ENCODE measurements at places on chromosomes 5 and 9.

DNA sequence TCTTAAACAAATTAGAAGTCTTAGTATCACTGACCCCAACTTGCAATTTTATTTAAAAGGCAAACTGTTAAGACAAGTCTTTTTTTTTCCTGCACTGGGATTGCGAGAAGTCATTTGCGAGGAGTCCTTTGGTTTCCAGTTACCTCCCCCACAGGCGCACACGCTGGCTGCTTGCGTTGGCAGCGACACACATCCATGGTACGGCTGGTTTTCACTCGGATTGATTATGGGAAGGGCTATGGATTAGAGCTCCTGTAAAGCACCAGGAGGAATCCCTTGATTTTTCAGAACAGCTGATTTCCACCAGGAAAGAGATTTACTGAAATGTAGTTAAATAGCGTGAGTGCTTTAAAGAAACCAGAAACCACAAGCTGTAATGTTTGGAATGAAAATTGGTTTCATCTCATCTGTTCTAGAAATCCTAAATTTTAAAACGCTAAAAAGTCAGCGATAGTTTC lies 737 bp downstream of the SLC1A3 start:
- DNase-seq = no peak

- DNase-seq = no peak
Observed at GRCh38 chr5:39178861-39179260, 40.5 kb downstream of the FYB1 start.

DNA sequence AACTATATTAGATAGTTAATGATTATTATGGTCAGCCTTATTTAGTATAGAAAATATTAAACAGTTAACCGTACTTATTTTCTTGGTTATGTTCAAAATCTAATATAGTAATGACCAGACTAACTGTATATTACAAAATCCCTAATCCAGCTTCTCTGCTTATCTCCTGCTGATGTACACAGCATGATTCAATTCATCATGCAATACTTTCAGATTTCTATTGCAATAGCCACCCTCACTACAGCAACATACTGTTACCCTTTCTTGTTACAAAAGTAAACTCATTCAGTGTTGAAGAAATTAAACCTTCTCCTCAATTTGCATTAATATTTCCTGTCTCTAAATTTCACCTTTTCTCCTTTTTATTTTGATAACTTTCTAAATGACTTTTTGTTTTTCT lies 1375.0 kb upstream of the NUDT12 start:
- no peak for DNase-seq

DNA sequence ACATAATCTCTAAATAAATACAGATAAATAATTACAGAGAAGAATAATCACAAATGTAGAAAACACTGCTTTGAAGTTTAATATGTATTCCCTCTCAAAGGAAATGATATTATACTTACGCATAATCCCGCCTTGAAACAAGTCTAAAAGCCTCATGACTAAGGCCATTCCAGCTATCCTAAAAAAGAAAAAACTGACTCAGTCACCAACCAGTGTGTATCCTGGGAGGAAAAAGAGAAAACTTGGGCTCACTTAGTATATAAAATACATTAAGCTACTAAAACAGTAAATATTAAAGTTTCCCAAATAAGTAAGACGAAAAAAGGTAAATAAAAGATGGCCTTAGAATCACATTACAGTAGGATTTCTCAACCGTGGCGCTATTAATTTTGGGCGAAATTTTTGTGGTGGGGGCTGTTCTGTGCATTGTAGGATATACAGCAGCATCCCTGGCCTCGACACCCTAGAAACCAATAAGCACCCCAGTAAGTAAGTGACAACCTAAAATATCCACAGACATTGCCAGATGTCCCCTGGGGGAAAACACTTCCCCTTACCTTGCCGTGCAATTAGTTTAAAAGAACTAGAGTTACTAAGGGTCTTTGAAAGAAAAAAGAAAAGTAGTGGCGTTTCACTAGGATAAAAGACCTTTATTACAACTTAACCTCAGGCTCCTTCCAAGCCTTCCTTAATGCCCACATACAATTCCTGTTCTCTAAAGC lies 1.1 kb downstream of the HSPA9 start:
- no peak for DNase-seq

DNA sequence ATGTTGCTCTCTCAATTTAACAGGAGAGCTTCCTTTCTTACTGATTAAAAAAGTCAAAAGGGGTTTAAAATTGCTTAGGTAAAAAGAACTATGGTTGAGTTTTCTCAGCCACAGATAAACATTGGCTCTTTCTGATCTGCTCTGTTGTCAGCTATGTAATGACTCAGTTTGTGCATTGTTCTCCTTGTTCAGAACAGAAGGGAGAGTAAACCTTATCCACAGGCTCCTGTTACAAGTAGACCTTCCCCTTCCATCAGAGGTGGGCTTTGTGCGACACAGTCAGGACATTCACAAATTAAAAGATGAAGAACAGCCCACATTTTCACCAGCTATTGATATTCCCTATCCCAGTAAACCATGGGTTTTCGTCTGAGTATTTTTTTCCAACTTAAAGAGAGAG lies 236.3 kb upstream of the SEMA6A start:
- DNase-seq = no peak

- no peak for DNase-seq
Observed at GRCh38 chr5:109935833-109936490, 246.2 kb downstream of the MAN2A1 start.

DNA sequence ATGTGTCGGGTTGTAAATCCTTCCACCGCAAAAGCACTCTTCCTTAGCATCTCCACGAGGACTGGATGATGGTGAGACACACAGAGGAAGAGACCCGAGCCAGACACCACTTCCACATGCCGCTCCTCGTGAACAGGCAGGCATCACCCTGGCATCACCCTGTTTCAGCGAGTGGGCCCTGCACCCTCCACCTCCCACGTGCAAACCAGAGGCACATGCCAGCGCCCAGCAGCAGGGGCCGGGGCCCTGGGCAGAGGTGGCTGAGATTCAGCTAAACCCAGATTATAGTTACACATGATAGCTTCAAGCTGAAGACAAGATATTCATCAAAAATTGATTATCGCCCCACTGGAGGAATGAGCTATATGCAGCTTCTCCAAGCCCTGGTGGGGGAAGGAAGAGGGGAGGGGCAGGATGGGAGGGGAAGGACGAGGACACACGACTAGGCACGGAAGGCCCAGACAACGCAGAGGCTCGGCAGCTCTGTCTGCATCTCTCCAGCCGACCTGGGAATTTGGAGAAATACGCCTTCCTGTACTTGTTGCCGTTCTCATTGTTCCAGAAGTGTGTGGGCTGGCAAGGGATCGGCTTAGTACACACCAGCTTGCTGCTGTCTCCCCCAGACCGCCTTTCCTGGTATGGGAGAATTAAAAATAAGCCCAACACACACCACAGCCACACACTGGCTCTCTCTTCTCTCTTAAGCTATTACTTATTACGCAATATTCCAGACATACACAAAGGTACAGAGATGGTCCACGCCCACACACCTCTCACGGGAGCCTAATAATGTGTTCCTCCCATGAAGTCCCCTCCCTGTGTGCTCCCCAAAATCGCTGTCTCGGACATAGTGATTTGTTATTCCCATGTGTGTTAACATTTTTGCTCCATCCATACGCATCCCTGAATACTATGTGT lies 50.4 kb upstream of the ZNF354A start:
- no peak for DNase-seq

- DNase-seq = no peak
Observed at GRCh38 chr9:74554751-74555419, 57.8 kb downstream of the RORB start.

DNA sequence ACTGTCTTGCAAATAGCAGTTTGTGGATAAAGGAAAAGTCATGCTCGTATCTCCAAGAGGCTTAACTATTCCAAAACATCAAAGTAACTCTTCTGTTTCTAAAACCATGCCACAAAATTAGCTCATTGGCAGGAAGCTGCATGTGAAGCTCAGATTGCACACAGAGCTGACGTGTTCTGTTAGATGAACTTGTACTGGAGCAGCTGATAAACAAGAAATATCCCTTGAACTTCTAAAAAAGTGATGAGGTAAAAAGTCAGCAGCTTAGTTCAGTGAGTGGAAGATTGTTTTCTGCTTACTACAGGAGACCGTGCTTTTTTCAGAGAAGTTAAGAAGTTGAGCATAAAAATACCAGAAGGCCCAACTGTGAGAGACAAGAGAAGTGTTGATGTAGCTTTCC lies 113.2 kb downstream of the SLC12A2 start:
- DNase-seq = no peak

DNA sequence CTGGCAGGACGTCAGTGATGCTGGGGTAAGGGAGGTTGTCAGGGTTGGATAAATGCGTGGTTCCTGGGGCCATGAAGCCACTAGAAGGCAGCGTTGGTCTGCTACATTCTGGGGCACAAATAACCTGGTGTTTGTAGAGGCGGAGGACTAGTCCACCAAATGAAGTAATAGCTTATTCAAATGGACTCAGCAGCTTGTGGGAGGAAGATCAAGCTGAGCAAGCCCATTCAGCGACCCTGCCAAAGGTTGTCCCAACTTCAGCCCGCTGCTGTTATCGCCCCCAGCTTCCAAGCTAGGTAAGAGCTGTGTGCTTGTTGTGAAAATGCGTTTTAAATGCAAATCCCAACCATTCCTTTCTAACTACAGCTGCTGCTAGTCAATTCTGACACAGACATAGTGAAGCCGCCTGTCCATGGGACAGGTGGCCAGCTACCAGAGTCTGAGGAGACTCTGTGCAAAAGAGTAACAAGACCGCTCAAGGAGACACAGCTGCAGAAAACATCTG lies 7.6 kb upstream of the FAM240B start:
- DNase-seq = no peak

GRCh38 chr5:76399268-76399667 lies 3.8 kb upstream of the IQGAP2 start:
- no peak for DNase-seq

- DNase-seq = no peak
Observed at GRCh38 chr9:133935328-133936005, 56.7 kb downstream of the VAV2 start.

GRCh38 chr9:38435521-38435920 lies 11.3 kb upstream of the IGFBPL1 start:
- DNase-seq = no peak

- DNase-seq = no peak
Observed at GRCh38 chr5:108461628-108462367, 79.9 kb upstream of the FBXL17 start.

GRCh38 chr5:51201024-51201423 lies 182.2 kb upstream of the ISL1 start:
- DNase-seq = no peak

DNA sequence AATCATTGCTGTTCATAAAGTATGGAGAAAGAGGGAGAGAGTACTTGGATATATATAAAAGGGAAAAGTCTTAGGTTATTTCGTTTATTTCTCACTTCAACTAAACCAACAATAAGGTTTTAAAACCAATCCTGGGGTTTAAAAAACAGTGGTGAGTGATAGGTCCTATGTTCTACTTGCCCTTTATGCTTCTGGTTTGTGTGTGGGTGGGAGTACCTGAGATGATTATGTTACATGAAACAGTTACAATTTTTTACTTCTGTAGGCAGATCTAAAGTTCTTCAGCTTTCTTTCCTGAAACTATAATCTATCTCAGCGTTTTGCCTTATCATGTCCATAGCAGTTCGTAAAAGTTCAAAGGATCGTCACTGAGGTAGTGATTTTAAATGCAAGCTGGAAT lies 49.2 kb downstream of the STX17 start:
- DNase-seq = no peak

- no peak for DNase-seq
Observed at GRCh38 chr9:126916909-126917308, 2.3 kb downstream of the RALGPS1 start.

DNA sequence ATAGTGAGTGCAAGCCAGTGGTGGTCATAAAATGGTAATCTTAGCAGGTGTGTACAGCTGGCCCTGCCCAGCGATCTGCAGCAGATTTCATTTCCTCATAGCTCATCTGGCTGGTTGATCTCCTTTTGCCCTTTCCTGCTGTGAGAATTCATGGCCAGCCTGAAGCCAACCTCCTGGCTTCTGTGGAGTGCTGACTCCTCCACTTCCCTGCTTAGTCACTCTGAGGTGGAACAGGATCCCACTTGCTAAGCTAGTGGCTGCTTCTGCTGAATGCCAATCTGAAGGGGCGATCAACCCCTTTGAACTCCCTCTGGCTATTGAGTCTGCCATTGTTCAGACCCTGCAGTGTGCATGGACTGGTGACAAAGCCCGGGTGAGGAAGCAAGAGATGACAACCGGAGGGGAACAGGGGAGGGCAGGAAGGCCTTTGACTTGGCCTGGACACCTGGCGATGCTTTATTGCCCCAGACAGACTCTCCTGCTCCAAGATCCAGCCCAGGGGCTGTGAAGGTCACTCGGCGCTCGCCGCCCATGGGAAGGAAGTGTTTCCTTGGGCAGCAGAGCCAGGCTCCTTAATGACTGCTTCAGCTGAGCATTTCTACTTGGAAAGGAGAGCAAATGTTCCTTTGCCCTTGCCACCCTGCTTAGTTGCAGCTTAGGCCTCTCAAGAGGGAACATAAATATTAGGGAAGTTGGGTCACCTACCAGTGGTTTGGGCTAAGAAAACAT lies 341.1 kb downstream of the ZSWIM6 start:
- no peak for DNase-seq

DNA sequence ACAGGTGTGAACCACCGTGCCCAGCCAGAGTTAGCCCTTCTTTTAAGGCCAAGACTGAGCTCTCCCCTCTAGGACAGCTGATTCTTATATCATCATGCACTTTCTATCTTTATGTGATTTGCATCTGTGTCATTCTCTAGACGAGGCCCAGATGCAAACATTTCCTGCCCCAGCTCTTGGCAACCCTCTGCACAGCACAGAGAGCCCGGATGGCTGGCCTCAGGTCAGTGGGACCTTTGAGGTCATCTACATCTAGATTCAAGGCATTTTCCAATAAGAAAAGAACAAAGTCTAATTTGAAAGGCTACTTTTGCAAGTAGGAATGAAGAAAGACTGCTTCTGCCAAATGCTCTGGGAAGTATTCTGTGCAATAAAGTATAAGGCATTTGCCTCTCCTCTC lies 109.0 kb upstream of the DAB2 start:
- DNase-seq = no peak

- DNase-seq = no peak
Observed at GRCh38 chr9:98520221-98520960, 188.3 kb downstream of the GABBR2 start.

DNA sequence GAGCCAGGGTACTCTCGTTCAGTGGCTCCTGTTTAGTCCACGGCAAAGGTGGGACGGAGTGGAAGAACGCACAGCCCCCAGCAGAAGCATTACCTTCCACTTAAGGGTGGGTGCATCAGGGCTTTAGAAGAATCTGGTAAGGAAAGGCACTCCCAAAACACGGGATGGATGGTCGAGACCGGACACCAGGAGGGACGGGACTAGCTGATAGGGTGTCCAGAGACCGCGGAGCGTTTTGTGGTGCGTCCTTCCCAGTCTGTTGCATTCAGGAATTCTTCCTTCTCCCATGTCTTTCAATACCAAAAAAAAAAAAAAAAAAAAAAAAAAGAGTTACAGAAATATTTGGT lies 545 bp upstream of the CTSV start:
- no peak for DNase-seq

Data from stimulated activated CD8-positive, alpha-beta memory T cell treated with anti-CD3 and anti-CD28 coated beads, Interleukin-4, amount 100 ng/mL, for 4 hours (primary cell).